CD4-positive, CD25-positive, alpha-beta regulatory T cell (primary cell): ENCODE measurements at places on chromosomes 16 and 17.

- no peak for DNase-seq
Observed at GRCh38 chr17:78992542-78993212, 13.0 kb upstream of the LGALS3BP start.

GRCh38 chr17:21146362-21147015 is 19.7 kb downstream of the DHRS7B start:
- no peak for DNase-seq

GRCh38 chr16:65936096-65936495 is 430.4 kb upstream of the CDH5 start:
- DNase-seq = no peak

- DNase-seq = no peak
Observed at GRCh38 chr17:30164531-30164930, 47.9 kb downstream of the NSRP1 start.

GRCh38 chr17:70307430-70308225 is 138.3 kb downstream of the KCNJ2 start:
- no peak for DNase-seq
